ENCODE measurements at places on chromosomes 13 and 19.

GRCh38 chr19:55695511-55696290 lies 20.7 kb downstream of the EPN1 start:
- DNase-seq, result no peak

- DNase-seq, result no peak
These were observed 1921.9 kb downstream of the OLFM4 start for GRCh38 chr13:54950546-54950945.

GRCh38 chr19:31041461-31041860 lies 307.8 kb downstream of the TSHZ3 start:
- no peak for DNase-seq

DNA sequence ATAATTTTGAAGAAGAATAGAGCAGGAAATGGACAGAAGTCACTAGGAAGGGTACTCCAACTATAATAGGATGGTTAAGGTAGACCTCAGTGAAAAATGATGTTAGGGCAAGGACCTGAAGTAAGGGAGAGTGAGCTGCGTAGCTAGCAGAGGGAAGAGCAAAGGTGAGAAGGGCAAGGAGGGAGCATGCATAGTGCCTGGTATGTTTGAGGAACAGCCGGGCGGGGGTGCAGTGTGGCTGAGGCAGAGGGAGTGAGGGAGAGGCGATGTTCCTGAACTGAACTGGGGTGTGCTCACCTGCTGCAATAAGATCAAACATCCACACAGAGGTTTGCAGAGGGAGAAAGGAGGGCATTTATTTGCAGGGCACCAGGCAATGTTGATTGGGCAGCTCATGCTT lies 110.4 kb downstream of the DNAJC15 start:
- no peak for DNase-seq

DNA sequence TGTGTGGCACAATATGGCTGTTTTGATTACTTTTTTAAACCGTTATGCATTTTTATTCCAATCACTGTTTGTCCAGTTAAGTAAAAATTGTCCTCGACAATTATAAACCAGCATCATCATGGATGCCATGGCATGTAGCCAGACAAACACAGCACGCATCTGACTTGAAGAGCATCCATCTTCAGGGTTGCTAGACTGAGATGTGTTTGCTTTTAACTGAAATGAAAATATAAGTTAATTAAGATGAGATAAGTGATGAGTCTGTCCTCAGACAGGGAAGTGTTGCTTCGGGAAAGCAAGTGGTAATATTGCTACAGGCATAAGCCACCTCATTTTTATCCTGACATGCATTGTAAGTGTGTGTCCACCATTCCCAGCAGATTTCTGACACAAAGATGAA lies 92.8 kb upstream of the TPP2 start:
- DNase-seq, result no peak

- no peak for DNase-seq
These were observed 48.2 kb upstream of the GPR183 start for GRCh38 chr13:99355267-99356011.
